Stimulated activated CD8-positive, alpha-beta memory T cell treated with anti-CD3 and anti-CD28 coated beads, Interleukin-4, amount 100 ng/mL, for 4 hours (primary cell): ENCODE measurements at places on chromosomes 5 and 9.

- DNase-seq: no peak
These were observed 1565.0 kb upstream of the WWC1 start for GRCh38 chr5:166726406-166726805.

DNA sequence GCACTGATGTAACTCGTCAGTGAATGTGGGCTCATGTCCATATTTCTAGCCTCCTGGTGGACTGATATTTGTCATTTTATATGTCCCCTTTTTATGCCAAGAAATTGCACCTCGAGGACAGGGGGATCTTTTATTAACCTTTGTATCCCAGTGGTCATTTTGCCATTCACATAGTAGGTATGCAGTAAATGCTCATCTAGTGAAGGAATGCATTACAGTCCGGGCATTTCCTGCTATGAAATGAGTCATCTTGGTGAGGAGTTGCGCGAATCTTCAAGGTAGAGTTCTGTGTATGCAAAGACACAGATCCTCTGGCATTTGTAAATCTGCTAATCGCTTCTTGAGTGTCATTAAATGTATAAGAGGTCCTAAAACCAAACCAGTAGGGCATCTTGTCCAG, 755.5 kb upstream of the ADAMTS16 start:
- no peak for DNase-seq

- no peak for DNase-seq
These were observed 1.3 kb downstream of the GPSM1 start for GRCh38 chr9:136328622-136329041.

- DNase-seq: no peak
These were observed 8.9 kb upstream of the NREP start for GRCh38 chr5:111765613-111766571.

- DNase-seq: peak; percentile 20
These were observed at the start of gene HBEGF for GRCh38 chr5:140346348-140347221. HBEGF (minus strand) TSS chr5:140346603; CDS start chr5:140346328, 275 bp downstream.

- no peak for DNase-seq
These were observed 22.4 kb upstream of the SLC6A3 start for GRCh38 chr5:1467341-1468246.

GRCh38 chr5:101783241-101784013, 512.7 kb downstream of the SLCO4C1 start:
- no peak for DNase-seq

DNA sequence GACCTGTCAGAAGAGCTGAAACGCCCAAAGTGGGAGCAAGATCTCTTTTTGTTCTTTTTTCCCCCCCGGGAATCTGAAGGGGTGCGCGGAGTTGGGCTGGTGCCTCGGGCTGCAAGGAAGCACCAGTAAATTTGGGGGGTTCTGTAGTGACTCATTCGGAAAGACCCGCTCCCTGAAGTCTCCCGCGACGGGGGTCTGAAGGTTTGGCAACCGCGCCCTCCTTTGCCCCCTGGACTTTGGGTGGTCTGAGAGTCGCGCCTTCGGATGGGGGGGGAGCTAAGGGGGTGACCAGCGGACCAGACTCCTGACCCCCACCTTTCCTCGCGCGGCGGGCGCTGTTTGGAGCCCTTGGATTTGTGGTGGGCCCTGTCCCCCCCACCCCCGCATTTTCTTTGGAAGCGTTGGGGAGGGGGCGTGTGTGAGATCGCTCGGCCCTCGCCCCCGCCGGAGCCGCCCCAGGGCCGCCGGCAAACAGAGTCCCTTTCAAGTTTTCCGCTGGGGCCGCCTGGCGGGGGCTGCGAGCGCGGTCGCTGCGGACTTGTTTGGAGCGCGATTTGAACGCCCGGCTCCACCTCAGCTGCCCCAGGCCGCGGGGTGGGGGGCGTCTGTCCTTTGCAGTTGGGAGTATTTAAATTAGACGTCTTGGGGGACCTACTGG, 2.0 kb downstream of the CXXC5 start:
- DNase-seq: no peak

GRCh38 chr9:128419061-128419925, 1.4 kb upstream of the CERCAM start:
- DNase-seq: no peak

DNA sequence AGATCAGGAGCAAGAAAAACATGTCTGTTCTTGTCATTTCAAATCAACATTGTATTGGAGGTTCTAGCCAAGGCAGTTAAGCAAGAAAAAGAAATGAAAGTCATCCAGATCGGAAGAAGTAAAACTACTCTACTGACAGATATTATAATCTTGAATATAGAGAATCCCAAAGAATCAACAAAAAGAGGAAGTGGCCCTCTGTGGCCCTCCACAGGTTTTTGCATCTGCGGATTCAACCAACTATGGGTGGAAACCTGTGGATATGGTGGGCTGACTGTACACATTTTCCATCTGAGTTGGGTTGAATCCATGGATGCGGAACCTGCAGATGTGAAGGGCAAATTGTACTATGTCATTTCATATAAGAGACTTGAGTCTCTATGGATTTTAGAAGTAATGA, 35.1 kb downstream of the GAS1 start:
- no peak for DNase-seq

- no peak for DNase-seq
These were observed 27.2 kb upstream of the TNFSF8 start for GRCh38 chr9:114957558-114957957.

DNA sequence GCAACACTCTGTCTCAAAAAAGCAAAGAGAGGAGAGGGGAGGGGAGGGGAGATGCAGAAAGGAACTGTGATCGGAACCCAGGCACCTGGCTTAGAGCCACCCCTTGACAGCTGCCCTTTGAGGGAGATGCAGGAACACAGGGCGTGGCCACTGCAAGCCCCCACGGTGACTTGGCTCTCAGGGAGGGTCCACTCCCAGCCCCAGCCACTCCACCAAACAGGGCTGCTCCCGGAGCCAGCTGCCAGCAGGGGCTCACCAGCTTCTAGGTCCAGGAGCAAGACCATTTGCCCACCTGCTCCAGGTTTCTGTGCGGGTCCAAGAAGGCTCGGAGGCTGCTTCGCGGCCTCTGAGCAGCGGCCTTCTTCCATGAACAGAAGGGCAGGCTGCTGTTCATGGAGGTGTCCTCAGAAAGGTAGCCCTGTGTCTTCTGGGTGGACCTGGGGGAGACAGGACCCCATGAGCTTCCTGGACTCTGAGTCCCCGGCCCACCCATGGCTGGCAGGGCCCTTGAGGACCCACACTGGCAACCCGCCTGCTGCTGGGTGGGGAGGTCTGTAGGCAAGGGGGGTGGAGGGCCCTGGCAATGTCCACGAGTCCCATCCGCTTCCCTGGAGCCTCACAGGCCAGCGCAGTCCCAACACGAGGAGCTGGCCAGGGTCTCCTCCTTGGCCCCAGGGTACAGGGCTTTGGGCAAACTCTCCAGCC, 7.9 kb downstream of the C9orf50 start:
- DNase-seq: no peak

DNA sequence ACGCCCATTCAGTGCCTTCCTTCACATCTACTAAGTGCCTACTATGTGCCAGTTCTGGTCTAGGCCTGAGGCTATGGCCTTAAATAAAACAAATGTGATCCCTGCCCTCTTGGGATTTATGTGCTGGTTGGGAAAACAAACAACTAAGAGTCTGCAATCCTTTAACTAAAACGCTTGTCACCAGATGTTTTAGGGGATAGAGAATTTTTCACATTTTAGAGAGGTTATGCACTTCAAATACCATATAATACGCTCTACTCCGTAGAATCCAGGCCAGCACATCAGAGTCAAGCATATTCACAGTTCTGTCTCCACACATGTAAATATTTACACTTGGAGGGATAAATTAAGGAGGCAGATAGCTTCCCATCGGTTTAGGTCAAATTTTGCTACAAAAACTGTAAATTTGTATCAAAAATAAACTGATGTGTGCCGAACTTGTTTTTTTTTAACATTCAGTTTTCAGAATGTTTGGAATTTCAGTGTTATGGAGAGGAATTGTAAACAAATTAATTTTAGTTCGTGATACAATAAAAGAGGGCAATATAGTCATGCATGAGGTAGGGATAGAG, 22.0 kb upstream of the ADRA1B start:
- no peak for DNase-seq

DNA sequence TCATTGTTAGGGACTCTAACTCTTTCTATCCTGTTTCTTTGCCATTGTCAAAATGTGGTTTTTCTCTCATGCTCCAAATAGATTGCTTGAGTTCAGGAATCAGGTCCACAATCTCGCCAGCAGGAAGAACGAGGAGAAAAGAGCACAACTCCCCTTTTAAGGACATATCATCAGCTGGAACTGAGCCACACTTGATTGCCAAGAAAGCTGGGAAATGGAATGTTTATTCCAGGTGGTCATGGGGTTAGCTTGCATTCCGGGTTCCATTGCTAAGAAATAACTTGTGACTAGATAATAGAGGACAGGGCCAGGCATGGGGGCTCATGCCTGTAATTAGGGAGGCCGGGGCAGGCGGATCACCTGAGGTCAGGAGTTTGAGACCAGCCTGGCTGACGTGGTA, 32.4 kb upstream of the C9orf57 start:
- DNase-seq: no peak

DNA sequence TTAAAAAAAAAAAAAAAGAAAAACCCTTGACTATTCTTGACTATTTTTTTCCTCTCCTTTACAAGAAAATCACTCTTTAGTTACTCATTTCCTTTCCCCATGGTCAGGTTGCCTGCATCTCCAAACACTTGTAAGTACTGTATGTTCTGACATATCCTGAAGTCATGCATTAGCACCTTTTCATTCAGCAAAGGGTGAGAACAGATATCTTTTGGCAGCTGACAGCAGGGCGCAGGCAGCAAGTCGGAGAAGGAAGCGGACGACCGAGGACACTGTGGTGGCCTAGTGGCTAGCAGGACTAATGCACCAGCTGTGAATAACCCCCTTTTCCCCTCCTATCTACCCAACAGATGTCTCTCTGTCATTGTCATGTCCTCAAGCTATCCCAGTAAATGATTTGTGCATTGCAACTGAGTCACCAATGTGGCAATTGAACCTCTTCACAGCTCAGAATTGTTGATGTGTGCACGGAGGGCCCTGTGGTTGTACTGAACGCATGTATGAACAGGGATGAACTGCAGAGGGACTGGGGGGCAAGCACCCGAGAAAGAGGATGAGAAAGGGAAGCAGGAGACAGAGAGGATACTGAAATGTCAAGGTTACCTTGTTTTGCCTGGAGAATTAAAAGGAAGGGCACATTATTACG, 996.0 kb upstream of the ARRDC3 start:
- DNase-seq: no peak

- DNase-seq: no peak
These were observed 727 bp downstream of the RHOBTB3 start for GRCh38 chr5:95731571-95732554.

DNA sequence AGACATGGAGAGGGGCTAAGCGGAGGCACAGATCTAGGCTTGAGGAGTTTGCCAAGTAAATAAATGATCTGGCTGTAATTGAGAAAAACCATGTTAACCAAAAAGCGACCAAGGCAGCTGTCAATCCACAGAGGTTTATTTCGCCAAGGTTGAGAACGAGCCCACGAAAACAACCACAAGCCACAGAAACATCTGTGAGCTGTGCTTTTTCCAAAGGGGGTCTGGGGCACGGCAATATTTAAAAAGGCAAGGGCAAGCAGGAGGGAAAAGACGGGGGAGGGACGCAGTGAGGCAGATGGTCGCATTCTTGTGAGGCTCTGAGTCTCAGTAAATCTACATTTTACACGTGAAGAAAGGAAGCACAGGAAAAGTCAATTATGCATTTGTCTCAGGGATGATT, 25.4 kb downstream of the CCT5 start:
- DNase-seq: no peak

GRCh38 chr5:110588286-110588980, 138.0 kb downstream of the TMEM232 start:
- no peak for DNase-seq

- DNase-seq: no peak
These were observed 136.7 kb downstream of the CD180 start for GRCh38 chr5:67059744-67060490.

GRCh38 chr9:32092031-32092430, 292.4 kb upstream of the ACO1 start:
- no peak for DNase-seq

DNA sequence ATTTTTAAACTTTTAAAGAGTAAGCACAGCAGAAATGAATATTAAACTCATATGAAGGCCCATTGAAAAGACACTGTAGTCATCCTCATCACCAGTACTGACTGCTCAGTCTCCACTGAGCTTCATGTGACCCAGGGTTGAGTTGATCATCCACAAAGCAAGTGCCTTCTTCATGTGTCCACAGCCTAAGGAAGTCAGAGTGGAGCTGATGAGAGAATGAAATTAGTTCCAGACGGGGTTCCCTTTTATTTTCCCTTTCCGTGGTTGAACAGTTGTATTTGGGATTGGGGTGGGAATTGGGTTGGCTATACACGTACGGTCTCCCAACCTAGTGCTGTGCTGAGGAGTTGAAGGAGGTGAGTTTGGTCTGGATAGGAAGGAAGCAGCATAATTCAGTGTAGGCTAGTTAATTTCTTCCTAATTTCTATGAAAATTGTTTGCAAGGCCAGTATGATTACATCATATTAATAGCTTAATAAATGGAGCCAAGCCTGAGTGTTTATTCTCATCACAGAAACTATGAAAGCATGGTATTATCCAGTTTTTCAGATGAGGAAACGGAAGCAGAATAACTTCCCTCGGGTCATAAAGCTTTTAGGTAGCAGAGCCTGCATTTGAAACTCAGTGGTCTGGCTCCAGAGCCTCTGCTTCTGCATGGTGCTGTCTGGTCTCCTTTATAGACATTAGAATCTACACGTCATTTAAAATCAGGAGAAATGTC, 103.9 kb upstream of the DMRT1 start:
- DNase-seq: no peak

- DNase-seq: no peak
These were observed 40.4 kb downstream of the EXD3 start for GRCh38 chr9:137382444-137383080.

DNA sequence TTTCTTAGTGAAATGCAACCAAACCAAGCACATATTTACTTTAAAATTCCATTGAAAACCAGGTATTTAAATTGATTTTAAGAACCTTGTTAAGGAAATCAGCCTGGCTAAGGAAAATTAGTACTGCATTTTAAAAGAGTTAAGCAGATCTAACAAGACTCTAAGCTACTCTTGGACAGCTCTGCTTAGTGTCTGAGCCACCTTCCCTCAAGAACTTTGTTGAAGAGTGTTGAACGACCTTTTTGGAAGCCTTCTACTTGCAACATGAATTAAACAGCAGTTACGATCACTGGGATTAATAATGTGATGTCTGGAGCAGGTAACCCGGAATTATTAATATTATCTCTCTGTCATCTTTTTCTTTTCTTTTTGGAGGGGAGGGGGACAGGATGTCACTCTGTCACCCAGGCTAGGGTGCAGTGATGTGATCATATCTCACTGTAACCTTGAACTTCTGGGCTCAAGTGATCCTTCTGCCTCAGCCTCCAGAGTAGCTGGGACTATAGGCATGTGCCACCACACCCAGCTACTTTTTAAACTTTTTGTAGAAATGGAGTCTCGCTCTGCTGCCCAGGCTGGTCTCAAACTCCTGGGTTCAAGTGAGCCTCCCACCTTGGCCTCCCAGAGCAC, 74.7 kb downstream of the ANKRD55 start:
- no peak for DNase-seq

- DNase-seq: no peak
These were observed 13.0 kb upstream of the C9orf72 start for GRCh38 chr9:27586304-27586703.
